ENCODE measurements at places on chromosomes 4 and X.

DNA sequence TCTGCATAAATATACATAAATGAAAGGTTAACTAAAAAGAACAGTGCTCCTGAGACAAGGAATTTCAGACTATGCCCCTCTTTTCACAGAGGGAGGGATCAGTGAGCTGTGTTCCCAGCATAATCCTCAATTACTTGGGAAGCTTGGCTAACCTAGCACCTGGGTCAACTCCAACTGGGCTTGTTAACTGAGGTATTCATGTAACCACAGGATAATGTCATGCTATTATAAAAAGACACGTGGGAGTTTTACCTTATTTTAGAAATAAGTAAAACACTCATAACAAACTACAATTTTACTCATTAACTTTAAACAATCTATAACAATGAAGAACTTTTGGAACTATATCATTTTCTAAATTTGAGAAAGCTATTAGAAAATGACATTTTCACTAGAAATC, 48.6 kb downstream of the RPGR start:
- DNase-seq, result no peak

GRCh38 chr4:43425206-43425605, 532.7 kb downstream of the GRXCR1 start:
- no peak for DNase-seq

GRCh38 chr4:142719854-142720541, 126.1 kb downstream of the INPP4B start:
- peak; percentile 35 for DNase-seq

GRCh38 chrX:16465081-16465876, 184.7 kb upstream of the S100G start:
- no peak for DNase-seq
